ENCODE measurements at places on chromosomes 4 and X.
A peak's percentile ranks its signal among the peaks of the same experiment; 100 is the strongest.

DNA sequence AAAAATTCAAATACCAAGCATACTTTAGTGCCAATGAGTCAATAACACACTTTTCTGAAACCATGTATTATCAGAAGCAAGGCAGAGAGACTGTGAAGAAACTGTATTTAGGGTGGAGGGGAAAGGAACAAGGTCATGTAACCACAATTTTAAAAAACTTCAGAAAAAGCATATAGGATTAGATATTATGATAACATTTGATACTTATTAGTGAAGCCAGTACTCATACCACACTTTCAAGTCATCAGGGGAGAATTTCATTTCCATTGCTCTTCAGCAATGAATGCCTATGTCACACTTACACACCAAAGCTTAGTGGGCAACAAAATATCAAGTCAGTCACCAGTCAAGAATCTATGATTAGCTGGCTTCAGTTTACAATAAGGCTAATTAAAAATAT, 602.2 kb downstream of the IL15 start:
- no peak for DNase-seq

DNA sequence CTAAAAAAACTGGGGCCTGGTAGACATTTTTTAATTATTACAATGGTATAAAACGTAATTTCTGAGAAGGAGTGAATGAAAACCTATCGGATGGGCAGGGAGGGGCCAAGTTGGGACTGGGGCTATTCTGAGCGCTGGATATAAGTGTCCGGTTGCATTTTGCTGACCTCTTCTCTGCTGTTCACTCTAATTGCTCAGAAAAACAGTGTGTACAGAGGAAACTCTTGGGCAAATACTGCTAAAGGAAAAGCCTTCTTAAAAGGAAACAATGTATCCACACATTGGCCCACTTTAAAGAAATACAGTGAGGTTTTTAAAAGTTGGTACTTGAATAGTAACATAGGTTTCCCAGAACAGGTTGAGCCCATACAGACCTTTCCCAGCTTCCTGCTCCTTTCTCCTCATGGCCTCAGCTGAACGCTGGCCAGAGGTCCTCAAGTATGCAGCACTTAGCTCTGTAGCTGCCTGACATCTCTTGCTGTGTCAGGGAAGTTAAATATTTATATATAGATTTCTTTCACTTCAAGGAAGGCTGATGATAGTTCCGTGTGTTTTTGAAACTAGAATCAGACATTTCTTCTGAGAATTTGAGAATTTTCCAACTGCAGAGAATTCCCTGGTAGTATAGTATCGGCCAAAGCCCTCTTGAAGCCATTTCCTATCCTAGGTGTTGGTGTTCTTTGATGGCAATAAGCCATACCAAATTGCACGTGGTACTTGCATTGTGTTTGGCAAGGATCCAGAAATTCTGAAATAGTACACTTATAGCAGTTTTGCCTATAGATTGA, 97.1 kb upstream of the SLC4A4 start:
- DNase-seq: no peak

- DNase-seq: no peak
These were observed 36.0 kb downstream of the AWAT2 start for GRCh38 chrX:70013466-70014381.

DNA sequence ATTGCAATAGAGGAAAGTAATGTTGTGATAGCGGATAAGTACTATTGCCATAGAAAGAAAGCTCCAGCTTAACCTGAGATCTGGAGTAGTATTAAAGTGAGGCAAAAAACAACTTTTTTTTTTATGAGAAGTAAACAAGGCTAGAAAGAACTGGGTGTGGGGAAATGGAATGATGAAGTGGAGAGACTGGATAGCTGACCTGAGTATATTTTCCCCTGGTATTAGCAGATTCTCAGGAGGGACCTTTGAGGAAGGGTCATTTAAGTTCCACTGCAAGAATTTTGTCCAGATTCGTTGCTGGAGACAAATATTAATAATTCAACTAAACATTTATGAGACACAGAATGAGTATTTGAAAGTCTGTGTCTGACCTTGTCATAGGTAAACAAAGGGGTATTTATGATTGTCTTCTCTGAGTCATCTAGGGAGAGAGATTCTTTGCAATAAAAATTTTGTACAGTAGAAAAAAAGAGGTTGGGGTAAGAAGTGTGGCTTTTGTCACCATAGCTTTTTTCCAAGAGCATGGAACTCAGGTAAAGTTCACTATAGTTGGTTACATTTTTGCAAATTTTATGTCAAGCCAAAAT, 2095.9 kb downstream of the ARAP2 start:
- no peak for DNase-seq

- no peak for DNase-seq
These were observed 196.8 kb upstream of the ATP6AP2 start for GRCh38 chrX:40383969-40384368.

GRCh38 chr4:26030260-26030667, 116.2 kb downstream of the SMIM20 start:
- no peak for DNase-seq

DNA sequence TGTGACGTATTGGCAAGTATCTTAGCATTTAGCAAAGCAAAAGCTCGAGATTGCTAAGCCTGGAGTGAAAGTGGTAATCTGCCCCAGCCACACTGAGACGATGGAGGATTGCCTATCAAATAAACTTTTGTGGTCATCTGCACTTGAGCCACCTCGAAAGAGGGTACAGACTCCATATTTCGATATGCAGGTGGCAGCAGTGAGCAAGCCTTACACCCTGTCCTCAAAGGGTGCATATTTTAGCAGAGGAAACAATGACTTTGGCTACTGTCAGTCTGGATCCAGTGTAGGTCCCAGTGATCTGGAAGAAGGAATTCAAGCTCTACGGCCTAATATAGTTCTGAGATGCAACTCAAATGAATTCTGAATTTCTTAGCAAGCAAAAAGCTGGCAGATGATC, 153.9 kb downstream of the ATG4A start:
- DNase-seq: no peak

- DNase-seq: peak; percentile 16
These were observed 11.3 kb upstream of the ANOS1 start for GRCh38 chrX:8743126-8743732.

DNA sequence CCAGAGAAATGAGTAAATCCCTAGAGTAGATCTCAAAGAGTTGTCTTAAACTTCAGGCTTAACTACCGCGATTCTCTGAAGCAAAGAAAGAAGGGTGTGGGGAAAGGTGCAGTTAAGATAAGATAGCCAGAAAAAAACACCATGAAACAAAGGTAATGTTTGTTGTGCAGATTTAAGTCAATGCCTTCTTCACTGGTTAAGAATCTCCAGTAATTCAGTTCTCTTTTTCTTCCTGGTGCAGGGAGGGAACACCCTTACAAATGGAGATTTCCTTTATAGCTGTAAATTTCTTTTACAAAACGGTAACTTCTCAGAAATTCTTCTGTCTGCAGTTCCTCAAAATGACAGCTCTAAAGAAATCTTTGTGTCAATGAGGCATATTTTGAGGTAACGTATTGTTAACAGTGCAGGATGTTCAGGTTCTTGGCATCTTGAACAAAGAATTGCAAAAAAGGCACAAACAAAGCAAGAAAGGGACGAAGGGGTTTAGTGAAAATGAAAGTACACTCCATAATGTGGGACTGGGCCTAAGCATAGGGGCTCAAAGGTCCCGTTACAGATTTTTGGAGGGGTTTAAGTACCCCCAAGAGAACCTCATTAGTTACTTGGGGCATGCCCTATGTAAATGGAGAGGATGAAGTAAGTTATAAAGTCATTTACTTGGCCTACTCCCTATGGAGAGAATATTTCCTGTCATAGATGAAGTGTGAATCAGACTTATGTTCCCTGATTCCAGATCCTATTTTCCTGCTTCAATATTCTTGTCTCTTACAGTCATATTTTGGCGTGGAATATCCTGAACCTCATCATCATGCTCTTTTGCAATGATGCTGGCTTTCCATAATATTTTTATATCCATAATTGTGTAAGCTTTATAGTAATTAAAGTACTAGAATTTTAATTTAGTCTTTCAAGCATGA, 492.0 kb downstream of the PCDH11X start:
- DNase-seq: no peak

GRCh38 chrX:45622538-45622937, 421.9 kb upstream of the DIPK2B start:
- no peak for DNase-seq

DNA sequence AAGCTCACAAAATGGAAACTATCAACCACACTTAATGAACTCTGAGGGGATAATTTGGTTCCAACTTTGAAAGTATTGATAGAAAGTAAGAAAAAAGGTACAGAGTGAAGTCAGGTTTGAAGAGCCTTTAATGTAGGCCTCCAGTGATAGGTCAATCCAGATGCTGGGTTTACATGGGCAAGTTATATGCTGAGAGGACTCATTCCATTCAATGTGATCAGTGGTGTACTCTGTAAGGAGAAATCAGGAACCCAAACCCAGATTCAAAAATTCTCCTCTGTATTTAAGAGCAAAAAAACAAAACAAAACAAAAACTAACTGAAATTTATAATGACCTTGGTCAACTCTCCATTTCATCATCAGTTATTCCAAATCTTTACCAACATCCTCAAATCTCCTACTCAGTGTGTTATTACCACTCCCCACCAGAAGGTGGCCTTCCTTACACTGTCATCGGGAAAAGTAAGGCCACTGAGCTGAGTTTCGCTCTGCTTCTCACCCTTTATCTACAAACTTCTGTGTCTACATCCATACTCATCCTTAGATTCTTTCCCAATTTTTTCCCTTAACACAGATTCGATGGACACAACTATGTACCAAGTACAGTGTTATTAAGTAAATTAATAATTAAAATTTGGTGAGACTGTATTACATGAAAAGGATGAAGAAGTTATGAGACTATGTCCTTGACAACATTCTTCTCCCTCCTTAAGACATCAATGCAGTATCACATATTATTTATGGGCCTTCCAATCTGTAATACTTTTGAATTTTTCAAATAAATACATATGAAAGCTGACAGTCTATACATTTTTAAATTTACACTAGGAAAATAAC, 88.3 kb downstream of the ZAR1 start:
- peak; percentile 34 for DNase-seq
